ENCODE measurements at places on chromosomes 6 and 20.

GRCh38 chr6:66662196-66662595, 955.2 kb upstream of the EYS start:
- DNase-seq, result no peak

GRCh38 chr6:154223296-154223695, 133.3 kb downstream of the IPCEF1 start:
- no peak for DNase-seq

DNA sequence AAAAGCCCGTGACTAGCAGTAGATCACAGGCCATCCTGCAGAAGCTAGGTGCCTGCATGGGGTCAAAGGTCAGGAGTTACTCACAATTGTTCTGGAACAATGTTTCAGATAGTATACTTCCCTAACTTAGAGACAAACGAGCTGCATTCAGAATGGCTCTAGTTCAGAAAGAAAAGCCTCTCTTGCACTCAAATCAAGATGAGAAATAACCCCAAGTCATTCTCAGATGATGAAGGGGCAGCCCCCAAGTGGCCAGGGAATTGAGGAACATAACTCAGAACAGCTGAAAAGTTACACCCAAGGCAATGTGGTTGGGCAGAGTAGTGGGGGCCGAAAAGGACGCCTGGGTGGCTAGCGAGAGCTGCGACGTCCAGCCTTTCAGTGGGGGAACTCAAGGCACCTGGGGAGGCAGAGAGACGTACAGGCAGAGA, 27.8 kb downstream of the FYN start:
- DNase-seq, result no peak

GRCh38 chr6:170439366-170440361, 113.4 kb downstream of the PSMB1 start:
- no peak for DNase-seq

- DNase-seq, result no peak
These were observed 245.0 kb downstream of the UTRN start for GRCh38 chr6:144530118-144530517.

DNA sequence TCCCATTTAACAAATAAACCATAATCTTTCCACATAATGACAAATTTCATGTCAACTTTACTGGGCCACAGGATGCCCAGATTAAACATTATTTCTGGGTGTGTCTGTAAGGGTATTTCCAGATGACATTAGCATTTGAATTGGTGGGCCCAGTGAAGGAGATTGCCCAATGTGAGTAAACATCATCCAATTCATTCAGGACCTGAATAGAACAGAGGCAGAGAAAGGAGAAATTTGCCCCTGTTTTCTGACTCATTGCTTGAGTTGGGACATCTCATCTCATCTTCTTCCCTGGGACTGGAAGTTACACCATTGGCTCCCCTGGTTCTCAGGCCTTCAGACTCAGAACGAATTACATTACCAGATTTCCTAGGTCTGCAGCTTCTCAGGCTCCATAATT, 142.9 kb downstream of the TPBG start:
- no peak for DNase-seq

- no peak for DNase-seq
These were observed 70.3 kb downstream of the NKAIN2 start for GRCh38 chr6:123873974-123874373.

Measured in left kidney (tissue), 8 donors.